ENCODE measurements at places on chromosomes 5 and 9. TPM values are rescaled to one million over a fixed set of nuclear protein-coding genes. Genes with fewer than 3 reads are reported as not detected.

Gene MARCOL
- polyA plus RNA-seq: not detected

Gene LRRC26
- polyA plus RNA-seq: 0.29 TPM

Gene GNA14
- polyA plus RNA-seq: 13.5 TPM

Gene HMMR
- 18.0 TPM for polyA plus RNA-seq
